C1 segment of cervical spinal cord (tissue), 14 donors: ENCODE measurements at places on chromosomes 1 and 21.

DNA sequence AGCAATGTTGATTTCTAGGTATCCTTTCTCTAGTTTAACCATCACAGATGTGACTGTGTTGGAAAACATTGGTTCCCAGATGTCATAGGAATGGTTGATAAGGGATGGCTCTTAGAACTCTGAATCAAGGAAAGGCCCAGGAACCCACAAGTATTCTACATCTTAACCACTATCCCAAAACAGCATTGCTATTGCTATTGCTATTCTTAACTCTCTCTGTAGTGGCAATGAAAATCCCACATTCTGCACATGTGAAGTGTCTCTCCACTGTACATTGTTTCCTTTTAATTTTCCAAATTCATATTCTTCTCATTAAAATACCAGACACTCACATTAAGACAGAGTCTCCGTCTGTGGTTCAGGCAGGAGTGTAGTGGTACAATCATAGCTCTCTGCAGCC, 420.4 kb upstream of the RUNX1 start:
- no peak for DNase-seq

DNA sequence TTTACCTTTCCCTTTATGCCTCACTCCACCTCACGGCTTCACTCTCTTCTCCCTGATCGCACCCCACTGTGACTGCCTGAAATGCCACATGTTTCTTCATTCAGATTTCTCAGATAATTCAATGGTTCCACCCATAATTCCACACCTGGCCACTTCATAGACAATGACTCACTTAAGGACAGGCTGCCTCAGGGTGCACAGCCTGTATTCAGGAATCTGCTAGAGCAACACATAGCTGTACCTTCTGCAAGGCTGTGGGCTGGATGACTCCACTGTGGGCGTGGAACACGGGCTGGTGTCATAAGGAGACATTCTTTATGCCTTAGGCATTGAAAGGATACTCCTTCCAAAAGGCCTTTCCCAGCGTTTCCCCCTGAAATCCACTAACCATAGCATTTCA, 36.1 kb downstream of the L1TD1 start:
- DNase-seq, result no peak

GRCh38 chr1:119159111-119159510, 18.7 kb upstream of the WARS2 start:
- no peak for DNase-seq

- DNase-seq, result no peak
Measured at GRCh38 chr1:248812736-248813425, 12.8 kb downstream of the SH3BP5L start.

DNA sequence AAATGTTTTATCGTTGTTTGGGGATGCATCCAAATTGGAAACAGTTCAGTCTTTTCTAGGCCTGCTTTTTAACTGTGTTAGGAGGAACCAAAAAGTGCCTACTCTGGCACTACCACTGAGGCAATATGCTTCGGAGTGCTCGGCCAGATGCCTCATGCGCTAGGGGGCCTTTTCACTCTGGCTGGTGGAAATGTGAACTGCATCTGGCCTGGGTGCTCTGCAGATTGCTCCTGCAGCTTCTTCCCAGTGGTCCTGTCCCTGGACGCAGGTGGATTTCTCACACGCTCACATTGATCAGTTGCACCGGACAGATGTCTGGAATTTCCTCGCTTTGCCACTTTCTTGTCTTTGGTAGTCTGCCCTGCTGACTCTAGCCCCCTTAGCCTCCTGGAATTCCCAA, 330.2 kb upstream of the FMN2 start:
- DNase-seq, result no peak

- DNase-seq, result no peak
Measured at GRCh38 chr1:36520771-36521420, 38.2 kb upstream of the CSF3R start.

GRCh38 chr21:18743531-18743930, 339.9 kb upstream of the TMPRSS15 start:
- DNase-seq, result no peak

DNA sequence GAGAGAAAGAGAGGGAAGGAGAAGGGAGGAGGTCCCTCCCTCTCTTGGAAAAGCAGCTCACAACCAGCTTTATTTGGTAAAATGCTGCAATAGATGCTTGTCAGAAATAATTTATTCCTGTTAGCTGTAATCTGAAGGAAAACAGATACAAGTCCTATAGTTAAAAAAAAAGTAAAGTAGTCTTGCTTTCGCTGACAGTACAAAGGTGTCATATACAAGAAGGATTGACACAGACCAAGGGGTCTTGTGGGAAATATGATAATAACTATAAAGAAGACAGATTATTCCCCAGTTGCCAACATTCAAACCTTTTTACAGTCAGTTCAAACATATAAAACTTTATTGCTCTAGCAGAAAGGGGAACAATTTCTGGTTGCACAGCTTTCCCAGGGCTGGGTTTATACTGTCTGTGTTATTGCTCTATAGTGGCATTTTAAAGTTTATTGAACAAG, 145.0 kb downstream of the PBX1 start:
- DNase-seq, result no peak

DNA sequence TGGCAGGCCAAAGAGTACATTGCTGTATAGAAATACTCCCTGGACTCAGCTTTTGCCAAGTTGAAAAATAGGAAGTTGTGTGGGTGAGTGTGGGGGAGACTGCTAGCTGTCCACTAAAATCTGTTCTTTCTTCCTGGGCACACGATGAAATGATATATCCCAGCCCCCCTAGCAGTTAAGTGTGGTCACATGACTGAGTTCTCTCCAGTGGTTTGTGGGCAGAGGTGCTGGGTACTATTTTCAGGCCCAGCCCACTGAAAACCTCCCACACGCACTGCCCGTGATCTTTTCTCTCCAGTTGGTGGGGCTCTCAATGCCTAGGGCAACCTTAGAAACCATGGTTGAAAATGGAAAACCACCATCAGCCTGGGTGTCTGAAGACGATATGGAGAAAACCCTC, 119.7 kb upstream of the LMO4 start:
- DNase-seq, result no peak

DNA sequence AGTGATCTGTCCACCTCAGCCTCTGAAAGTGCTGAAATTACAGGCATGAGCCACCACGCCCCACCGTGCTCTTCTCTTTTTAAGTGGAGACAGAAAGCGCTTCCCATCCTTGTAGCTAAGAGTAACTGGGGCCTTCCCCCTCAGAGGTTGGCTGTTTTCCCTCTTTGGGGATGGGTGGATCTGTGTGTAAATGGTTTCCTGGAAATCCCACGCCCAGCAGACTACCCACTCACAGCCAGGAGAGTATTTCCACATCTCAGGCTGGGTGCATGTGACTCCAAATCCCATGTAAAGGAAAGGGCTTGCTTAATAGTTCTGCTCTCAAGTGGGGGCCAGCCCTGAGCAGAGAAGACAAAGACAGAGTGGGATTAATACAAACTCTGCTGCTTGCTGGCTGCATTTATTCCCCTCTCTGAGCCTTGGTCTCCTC, 19.6 kb upstream of the TCEA3 start:
- DNase-seq, result no peak

GRCh38 chr1:222950892-222951291, 136.1 kb downstream of the DISP1 start:
- DNase-seq, result no peak

- DNase-seq, result no peak
Measured at GRCh38 chr1:93608187-93609109, 73.2 kb downstream of the BCAR3 start.

- peak; percentile 48 for DNase-seq
Measured at GRCh38 chr1:93616996-93617669, 64.5 kb downstream of the BCAR3 start.

DNA sequence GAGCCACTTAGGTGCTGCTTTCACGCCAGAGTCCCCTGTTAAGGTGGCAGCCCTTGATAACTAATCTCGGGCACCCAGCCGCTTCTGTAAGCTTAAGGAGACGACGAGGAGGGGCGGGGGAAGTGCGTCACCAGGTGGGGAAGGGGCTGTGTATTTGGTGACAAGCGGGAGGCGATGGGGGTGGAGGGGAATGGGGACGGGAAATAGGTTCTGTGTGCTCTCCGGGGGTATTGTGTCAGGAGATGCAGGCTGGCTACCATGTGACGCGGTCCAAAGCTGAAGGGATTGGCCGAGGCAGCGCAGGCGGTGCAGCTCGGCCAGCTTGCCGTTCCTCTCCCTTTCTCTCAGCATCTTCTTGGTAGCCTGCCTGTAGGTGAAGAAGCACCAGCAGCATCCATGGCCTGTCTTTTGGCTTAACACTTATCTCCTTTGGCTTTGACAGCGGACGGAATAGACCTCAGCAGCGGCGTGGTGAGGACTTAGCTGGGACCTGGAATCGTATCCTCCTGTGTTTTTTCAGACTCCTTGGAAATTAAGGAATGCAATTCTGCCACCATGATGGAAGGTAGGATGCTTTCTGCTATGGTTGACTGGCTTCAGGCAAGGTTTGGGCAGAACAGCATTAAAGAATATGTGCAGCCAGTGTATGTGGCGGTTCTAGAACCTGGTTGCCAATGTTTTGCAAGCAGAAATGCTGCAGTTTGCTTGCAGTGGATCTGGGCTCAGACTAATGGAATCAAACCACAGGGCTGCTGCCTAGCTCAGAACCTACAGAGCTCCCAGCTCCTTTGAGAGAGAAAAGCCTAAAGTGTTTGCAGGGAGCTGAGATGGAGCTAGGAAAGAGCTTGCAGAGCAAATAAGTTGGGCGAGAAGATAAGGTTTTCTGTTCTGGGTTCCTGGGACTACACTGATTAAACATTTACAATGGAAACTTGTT, at the start of gene SGIP1:
Gene SGIP1, plus strand, starts transcription at position 350 of the 937 bp plus-strand sequence. Its CDS starts 206 bp downstream, at position 556.
- peak; percentile 71 for DNase-seq

GRCh38 chr1:89900791-89901708, 80.2 kb downstream of the LRRC8D start:
- no peak for DNase-seq

DNA sequence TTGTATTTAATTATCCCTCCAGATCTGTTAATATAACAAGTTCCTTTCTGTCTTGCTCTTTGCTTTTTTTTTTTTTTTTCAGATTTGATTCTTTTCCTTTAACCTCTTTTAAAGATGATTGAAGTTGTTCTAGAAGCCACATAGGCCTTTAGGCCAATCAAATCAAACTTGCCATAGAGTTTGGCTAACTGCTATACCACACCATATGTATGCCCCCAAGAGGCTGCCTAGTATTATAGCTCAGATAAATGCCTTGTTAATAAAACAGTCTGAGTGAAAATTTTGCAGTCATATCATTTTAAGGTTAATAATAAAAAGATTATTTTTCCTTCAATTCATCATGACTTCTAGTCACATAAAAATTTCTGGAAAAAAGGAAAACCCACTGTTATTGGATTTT, 696.0 kb upstream of the CHRM3 start:
- no peak for DNase-seq

- DNase-seq, result no peak
Measured at GRCh38 chr1:27438621-27439061, 46.2 kb downstream of the GPR3 start.

GRCh38 chr1:21344098-21344749, 54.0 kb upstream of the ECE1 start:
- DNase-seq, result no peak

- no peak for DNase-seq
Measured at GRCh38 chr1:207145401-207146058, 41.5 kb downstream of the C4BPA start.

DNA sequence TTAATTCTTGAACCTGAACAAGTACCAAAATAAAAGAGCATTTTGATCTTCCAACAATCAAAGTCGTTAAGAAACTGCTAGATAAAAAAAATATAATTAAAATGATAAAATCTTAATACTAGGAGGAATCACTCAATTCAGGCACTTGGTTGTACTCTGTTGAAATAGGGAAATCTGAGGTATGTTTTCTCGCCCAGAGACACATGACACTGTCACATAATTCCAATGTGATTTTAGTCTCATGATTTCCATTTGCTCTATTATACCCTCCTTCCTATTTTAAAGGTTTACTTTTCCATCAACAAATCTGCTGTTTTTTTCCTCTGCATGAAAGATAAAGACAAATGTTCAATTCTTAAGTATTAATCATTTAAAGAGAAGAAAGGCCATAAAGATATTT, 97.6 kb downstream of the ZZZ3 start:
- DNase-seq, result no peak

GRCh38 chr21:34574601-34575529, 40.0 kb downstream of the RCAN1 start:
- no peak for DNase-seq

GRCh38 chr1:61748566-61748965, 6.3 kb downstream of the PATJ start:
- DNase-seq, result no peak

GRCh38 chr1:115837740-115838421, 3.0 kb downstream of the NHLH2 start:
- no peak for DNase-seq

GRCh38 chr1:20370698-20371097, 80.0 kb downstream of the VWA5B1 start:
- no peak for DNase-seq

GRCh38 chr21:31873696-31874599, 1.1 kb downstream of the HUNK start:
- no peak for DNase-seq

GRCh38 chr1:220950576-220950975, 71.3 kb downstream of the HLX start:
- DNase-seq, result no peak

- DNase-seq, result no peak
Measured at GRCh38 chr1:116881879-116882520, 27.7 kb upstream of the PTGFRN start.

DNA sequence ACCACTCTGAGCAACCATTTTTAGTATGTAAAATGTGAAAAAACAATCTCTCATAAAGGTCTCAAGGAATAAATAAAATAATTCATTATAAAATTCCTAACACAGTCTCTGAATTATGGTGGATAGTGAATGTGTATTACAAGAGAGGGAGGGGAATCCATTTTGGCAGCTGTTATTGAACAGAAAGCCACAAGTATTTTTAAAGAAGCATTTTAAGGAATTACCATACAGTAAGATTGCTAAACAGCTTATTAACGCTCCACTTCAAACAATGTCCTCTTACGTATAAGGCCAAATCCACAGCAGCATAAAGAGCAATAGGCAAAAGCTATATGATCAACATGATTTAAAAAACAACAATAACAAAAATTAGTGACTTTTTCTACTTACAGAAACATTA, 18.4 kb downstream of the PIGK start:
- no peak for DNase-seq

- no peak for DNase-seq
Measured at GRCh38 chr1:44907893-44908292, 64.8 kb upstream of the PTCH2 start.

GRCh38 chr1:20227704-20228103, 41.4 kb upstream of the PLA2G2C start:
- DNase-seq, result no peak

- no peak for DNase-seq
Measured at GRCh38 chr1:39272027-39272797, 67.7 kb downstream of the MACF1 start.

GRCh38 chr1:5475572-5475971, 516.7 kb downstream of the NPHP4 start:
- no peak for DNase-seq
